ENCODE measurements at places on chromosomes 13 and 19.
A peak's percentile ranks its signal among the peaks of the same experiment; 100 is the strongest.

- DNase-seq, result no peak
Observed at GRCh38 chr13:73583331-73583730, 524.5 kb downstream of the KLF5 start.

DNA sequence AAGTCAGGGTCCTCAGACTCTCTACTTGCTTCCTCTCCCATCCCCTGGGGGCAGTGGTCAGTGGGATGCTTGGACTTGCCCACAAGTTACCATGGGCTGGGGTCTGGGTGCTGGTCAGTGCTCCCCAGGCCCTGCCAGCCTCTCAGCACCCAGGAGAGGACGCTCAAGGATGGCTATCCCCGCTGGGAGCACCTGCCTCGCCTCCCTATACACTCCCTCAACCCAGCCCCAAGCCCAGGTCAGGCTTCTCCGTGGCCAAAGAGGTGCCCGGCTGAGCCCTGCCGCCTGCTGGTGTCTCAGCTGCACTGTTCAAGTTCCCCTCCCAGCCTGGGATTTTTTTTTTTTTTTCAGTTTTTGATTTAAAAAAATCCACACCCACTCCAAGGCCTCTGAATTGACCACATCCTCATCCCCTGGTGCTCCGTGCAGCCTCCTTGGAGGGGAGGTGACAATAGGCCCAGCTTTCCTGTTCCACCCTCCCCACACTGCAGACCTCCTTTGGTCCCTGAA, 10.8 kb downstream of the F2RL3 start:
- no peak for DNase-seq

GRCh38 chr19:1073063-1073955, 6.3 kb downstream of the ARHGAP45 start:
- peak; percentile 26 for DNase-seq

DNA sequence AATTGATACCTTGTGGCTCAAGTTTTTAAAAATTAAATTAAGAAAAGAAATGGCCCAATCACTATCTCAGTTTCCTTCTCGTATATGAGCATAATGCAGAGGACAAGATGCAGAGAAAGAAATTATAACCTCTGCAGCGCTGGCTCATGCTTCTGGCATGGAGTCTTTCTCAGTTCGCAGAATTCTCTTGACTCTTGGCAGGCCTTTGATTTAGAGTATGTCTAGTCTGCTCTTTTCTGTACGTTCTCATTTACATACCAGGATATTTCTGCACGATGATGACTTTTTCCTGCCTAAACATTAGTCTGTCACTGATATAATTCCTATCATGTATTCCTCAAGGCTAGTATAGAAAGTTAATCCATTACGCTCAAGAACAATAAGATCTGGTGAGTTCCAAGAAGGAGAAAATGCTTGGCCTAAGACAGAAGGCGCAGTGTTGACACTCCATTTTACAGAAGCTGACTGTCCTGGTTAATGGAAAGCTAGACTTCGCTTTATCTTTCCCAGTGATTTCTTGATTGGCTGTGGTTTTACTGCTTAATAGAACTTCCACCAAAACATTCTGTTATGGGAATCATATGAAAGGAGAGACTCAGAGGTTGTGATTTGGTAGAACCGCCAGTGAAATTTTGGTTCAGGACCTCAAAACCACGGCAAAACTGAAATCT, 1.7 kb upstream of the SMAD9 start:
- no peak for DNase-seq

DNA sequence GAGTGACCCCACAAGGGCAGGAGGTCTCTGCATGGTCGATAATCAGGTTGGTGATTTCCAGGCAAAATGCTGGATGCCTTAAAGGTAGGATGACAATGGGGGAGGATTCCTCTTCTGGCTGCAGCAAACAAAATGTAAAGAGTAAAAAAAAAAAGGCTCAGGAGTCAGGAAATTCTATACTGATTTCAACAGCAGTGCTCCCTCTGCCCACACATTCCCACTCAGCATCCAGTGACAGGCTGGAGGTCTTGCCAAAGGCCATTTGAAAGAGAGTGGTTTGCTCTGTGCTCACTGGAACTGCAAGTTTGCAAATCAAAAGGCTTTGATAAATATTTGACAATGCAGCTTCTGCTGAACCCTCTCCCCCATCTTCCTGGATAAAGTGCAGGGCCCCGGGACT, 135.4 kb downstream of the TNFRSF19 start:
- no peak for DNase-seq

DNA sequence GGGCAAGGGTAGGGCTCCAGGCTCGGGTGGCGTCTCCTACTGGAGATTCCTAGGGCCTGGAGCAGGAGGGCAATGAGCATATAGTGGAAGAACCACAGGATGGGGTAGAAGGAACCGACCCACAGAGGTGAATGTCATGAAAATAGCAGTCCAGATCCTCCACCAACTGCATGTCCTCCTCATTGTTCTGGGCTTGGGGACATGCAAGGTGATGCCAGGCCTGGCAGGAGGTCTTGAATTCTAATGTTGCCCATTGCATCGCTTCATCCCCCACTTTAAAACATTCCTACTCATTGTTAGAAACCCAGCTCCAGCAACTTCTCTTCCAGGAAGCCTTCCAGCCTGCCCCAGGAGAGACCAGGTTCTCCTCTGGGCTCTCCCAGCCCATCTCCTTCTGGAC, 49.4 kb downstream of the OR10H4 start:
- DNase-seq, result no peak

DNA sequence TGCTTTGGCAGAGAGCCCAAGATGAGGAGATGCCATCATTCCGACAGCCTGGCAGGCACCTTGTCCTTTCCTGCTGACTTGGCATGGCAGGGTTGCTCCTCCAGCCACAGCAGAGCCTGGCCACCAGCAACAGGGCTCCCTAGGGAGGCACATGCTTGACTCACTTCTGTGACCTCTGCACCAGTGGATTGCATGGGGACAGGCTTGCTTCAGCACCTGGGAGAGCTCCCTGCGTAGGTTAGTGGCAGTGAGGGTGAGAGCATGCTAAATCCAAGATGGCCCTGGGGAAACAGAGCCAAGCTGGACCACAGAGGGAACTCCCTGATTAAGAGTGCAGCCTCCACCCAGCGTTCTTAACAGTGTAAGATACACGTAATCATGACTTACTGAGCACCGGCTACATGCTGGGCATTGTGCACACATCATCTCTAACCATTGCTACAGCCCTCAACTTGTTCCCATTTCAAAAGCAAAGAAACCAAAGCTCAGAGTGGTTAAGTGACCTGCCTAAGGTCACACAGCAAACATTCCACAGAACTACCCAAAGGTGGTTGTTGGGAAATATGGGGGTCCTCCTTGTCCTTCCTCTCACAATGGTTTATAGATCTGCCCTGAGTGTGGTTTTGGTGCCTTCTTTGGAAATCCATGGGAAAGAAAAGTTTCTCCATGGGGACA, 116.6 kb upstream of the UQCRFS1 start:
- no peak for DNase-seq

GRCh38 chr13:108289819-108290218, 20.3 kb downstream of the TNFSF13B start:
- DNase-seq, result no peak

DNA sequence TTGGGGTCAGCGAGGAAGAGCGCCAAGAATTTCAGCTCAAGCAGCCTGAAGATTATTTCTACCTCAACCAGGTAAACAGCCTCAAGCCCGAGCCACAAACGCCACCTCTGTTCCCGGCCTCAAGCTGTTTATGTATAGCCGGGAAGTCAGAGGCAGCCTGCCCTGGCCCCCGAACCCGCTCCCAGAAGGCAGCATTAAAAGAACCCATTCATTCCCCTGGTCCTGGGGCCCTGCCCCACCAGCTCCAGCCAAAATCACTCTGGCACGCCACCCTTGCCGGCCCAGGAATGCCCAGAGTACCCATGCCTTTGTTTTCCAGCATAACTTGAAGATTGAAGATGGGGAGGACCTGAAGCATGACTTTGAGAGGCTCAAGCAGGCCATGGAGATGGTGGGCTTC, 61.2 kb upstream of the USE1 start:
- no peak for DNase-seq

GRCh38 chr19:11452620-11453310, 17.3 kb downstream of the PRKCSH start:
- DNase-seq, result no peak

GRCh38 chr19:29528946-29529645, 3.3 kb downstream of the VSTM2B start:
- no peak for DNase-seq

DNA sequence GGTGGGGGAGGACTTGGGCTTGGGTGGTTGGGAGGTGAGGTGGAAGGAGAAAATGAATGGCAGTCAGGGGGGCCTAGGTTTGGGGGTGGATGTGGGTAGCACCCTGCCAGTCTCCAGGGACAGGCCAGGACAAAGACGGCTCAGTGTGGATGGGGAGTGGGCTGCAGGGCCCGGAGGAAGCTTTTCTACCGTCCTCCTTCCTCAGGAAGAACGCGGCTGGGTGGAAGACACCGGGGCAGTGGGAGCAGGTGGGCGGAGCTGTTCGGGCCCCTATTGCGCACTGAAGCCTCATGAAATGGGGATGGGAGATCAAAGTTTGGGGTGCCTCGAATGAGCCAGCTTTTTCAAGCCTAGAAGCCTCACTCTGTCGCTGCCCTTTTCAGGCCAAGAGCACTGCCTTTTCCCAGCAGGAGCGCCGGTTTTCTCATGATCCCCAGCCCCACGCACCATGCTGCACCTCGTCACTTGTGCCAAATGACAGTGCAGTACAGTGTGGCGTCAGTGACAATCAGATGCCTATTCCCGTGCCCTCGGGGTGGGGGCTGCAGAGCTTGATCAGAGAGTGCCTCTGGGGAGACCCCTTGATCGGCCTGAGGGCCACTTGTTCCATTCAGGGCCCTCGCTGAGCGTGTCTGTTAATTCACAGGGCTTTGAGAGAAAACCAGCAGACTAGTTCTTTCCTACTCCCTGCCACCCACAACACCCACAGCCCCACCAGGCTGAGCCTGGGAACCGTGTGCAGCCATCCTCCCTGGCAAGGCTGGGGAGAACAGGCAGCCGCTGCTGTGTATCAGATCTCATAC, 1.5 kb downstream of the CALM3 start:
- no peak for DNase-seq

DNA sequence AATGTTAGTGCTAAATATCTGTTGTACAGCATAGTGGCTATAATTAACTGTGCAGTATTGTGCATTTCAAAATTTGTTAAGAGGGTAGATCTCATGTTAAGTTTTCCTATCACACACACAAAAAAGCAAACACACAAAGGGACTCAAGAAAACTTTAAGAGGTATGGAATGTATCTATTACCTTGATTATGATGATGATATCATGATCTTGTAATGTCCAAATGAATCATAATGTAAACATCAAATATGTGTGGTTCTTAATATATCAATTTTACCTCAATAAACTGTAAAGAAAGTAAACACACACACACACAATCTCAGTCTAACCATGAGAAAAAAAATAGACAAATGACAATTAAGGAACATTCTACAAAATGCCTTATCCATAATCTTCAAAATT, 934.6 kb downstream of the SLITRK1 start:
- no peak for DNase-seq

DNA sequence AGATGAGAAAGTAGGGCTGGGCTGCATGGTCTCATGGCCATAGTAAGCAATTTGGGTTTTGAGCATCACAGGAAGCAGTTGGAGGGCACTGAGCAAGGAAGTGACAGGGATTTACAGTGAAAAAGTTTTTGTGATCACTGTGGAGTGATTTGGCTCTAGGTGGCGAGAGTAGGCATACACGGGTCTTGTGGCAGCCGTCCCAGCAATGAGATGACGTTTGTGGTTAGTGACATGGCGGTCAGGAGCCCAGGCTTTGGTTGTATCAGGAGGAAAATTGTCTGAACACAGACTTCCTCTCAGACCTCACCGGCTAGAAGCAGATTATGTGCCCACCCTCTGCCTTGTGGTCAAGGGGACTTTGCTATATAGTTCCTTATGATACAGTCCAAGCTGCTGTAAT, 3.3 kb downstream of the ZNF444 start:
- no peak for DNase-seq

GRCh38 chr19:5917431-5918107, 3.5 kb downstream of the CAPS start:
- DNase-seq, result no peak

DNA sequence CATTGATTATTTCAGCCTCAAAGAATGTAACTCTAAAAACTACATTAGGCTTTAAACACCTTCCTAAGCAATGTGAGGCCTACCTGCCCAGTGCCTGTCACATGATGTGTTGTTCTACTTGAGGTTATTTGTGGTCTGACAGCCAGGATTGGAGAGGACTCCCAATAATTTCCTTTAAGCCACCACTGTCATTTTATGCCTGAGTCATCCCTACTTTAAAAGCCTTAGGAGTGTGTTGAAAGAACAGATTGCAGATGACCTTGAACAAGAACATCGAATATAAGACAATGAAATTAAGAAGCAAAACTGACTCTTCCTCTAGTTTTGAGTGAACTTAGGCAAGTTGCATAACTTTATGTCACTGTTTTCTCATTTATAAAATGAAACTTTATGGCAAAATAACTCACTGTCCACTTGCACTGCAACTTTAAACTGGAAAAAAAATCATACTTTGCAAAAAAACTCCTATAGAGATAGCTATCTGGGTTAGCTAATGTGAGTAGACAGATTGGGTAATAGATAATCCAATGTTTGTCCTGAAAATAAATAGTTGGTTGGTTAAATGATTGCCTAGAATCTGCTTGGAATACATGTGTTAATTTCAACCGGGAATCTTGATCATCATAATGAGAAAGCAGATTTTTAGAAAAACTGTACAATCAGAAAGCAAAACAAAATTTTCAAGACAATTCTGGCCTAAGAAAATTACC, 361.2 kb downstream of the SUCLA2 start:
- DNase-seq, result no peak

DNA sequence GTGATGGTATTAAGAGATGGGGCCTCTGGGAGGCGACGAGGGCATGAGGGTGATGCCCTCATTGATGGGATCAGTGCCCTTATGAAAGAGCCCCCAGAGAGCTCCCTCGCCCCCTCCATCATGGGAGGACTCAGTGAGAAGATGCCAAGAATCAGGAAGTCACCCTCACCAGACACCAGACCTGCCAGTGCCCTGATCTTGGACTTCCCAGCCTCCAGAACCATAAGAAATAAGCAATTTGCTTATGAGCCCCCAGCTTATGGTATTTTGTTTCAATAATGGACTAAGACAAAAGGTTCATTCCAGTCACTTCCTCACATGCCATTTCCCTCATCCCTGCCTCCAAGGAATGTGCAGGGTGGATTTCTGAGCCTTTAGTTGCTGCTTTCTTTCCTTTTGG, 129.7 kb downstream of the KDM4B start:
- DNase-seq, result no peak

DNA sequence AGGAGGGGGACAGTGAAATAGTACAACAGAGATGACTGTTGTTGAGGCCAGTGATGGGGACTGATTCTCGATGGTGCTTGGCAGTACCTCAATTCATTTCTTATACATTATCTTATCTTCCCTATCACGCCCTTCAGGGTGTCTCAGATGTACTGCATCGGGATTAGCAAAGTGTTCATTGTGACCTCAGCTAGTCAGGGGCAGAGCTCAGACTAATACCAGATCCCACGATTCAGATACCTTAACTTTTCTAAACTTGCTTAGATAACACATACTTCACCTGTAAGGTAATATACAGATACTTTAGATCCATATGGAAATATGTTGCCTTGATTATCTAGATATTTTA, 720.6 kb downstream of the EFNB2 start:
- DNase-seq, result no peak

GRCh38 chr13:106385654-106386053, 149.8 kb downstream of the EFNB2 start:
- DNase-seq, result no peak
